NCI-H2081 treated with DMSO at 0.1 percent for 48 hours (cell line): ENCODE measurements at places on chromosomes 11 and 22.

- DNase-seq: no peak
Measured at GRCh38 chr11:23236826-23237555, 376.7 kb upstream of the CCDC179 start.

DNA sequence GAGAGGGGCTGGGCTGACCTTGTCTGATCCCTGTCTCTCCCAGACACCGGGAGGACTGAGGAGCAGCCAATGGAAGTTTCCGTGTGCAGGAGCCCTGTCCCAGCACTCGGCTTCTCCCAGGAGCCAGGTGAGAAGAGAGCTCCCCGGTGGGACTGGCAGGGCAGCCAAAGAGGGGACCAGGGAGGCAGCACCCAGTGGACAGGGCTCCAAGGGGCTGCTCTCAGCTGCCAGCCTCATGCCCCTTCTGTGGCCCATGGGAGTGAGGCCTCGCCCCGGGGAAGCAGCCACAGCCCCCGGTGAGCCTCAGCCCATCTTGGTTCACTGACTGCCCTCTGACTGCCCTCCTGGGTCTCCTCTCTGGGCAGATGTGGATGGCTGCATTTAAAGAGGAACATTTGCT is 6.8 kb downstream of the SCO2 start:
- DNase-seq: no peak

DNA sequence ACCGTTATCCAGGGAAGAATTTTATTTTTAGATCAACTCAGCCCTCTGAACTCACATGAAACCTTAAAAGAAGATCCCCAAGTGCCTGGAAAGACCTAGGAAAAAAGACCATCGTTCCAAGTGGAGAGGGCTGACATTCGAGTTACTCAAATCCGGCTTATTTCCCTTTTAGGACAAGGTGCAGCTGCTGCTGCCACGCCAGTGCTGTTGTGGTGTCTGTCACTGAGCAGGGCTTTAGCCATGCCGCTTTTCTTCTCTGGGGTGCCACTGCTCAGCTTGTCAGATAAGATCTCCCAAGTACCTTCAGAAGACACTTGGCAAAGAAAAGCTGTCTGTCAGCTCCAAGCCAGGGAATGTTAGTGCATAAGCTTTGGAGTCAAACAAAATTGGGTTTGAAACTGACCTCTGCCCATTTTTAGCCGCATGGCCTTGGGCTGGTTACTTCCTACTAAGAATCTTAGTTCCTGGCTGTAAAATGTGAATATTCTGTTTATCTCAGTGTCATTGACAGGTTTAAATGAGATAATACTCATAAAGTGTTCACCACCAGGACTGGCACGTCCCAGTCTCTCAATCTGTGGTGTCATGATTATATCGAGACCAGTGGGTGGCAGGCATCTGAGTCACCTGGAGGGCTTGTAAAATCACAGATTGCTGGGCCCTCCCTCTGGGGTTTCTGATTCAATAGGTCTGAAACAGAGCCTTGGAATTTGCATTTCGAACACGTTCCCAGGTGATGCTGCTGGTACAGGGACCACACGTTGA is 117.5 kb downstream of the PKNOX2 start:
- no peak for DNase-seq

- DNase-seq: no peak
Measured at GRCh38 chr11:6653097-6653496, 2.5 kb downstream of the DCHS1 start.

- no peak for DNase-seq
Measured at GRCh38 chr22:49404576-49405241, 423.0 kb downstream of the BRD1 start.

DNA sequence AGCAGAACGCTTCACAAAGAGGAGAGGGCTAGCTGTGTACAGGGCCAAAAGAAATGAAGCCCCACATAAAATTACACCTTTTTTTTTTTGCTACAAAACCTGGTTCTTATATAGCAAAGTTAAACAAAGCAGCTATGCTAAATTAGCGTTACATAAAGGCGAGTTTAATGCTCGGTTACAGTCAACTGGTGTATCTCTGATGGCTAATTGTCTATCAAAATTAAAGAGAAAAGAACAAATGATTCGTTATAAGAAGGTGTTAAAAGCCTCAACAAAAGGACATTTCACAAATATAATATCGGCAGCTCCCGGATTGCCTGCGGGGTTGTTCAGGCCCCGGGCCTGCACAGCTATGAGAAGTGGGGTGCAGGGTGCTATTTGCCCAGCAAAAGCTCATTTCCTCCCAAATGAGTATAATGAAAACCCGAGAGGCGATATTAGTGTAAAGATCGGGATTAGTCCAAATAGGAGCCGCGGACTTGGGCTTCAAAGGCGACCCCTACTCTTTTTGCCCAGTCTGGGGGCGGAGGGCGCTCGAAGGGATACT is 13.3 kb upstream of the PAX6 start:
- DNase-seq: no peak
